ENCODE measurements at places on chromosomes 4 and X.

DNA sequence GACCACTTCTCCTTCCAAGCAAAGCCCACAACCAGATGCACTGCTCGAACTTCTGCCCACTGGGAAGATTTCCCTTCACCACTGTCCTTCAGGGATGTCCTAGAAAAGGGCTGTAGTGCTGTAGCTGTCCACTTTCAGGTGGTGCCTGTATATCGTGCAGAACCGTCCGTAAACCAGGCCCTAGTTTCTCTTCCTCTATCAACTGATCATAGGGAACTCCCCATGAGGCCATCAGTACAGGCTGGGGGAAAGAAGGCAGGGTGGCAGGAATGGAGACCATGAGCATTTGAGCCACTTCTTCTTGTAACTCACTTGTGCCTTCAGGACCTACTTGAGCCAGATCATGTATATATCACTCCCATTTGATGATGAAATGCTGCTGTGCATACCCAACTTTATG lies 57.3 kb upstream of the FAM9B start:
- DNase-seq, result no peak

- DNase-seq, result no peak
Observed at GRCh38 chr4:69092190-69092589, 4.1 kb upstream of the UGT2B7 start.

DNA sequence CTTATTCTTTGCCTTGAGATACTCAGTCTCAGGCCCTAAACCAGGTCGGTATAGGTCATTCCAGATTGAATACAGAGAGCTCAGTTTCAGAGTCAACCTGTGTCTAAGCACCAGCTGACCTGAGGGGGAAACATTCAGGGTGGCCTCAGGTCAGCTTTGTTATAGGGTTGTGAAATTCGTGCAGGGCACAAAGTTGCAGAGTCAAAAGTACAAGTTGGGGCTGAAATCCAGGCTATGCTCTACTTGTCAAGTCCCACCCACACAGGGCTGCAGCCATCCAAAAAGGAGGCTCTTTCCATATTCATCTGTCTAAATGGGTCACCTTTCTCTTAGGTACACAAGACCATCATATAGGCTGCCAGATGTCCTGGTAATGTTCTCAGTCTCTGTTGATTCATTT lies 89.7 kb downstream of the ITIH6 start:
- no peak for DNase-seq

- DNase-seq, result no peak
Observed at GRCh38 chr4:84235126-84235944, 263.8 kb downstream of the NKX6-1 start.

DNA sequence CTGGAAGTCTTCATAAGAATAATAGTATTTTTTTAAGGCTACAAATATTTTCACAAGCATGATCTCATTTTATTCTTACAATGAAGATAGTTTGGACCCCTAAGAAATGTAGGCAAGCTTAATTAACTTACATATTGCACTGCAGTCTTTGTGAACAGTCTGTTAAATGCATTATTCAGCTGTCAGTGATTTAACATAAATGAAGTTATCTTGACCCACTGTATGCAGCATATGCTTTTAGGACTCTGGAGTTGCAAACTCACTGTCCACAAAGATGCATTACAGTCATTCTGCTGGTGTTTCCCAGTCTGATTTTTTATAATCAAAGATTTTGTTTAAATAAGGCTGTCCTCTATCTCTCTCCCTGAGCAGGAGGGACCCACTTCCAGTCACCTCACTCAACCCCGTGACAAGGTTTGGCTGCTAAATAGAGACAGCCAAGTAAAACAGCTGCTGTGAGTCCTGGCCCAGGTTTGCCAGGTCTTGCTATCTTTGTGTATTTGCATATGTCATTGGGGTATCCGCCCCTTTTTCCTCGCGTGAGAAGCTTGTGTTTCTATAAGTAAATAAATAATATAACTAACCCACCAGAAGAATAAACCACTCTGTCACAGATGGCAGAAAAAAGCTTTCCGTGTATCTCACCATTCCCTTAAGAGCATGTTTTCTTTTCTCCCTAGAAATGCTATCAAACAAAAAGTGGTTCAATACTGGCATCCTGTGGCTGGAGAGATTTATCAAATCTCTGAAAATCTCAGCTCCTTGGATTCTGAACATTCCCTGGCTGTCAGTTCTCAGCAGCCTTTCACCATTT lies 67.0 kb downstream of the SLC7A11 start:
- DNase-seq, result no peak

DNA sequence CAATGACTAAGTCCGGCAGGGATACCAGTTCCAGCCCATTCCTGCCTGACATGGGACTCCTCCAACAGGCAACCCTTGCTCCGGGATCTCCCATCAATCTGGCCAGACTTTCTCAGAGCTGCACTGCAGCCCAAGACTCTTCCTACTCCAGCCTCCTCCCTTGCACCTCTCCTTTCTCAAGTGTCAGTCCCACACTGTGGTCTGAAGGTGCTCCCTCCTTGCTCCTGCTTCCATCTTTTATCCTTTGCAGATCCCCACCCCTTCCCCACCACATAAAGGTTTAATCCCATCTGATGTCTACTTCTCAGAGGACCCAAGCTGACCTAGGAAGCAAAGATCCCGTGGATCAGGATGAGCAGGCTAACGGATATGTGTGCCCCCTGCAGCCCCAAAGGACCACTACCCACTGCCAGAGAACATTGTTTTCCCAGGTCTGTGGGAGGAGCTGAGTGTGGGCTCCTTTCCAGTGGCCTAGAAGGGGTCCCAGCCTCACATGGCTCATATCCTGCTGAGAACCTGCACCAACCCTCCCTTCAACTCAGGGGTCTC lies 33.3 kb upstream of the XPNPEP2 start:
- DNase-seq, result no peak

GRCh38 chrX:19955306-19955705 lies 35.6 kb downstream of the BCLAF3 start:
- DNase-seq, result no peak
